Stimulated activated CD8-positive, alpha-beta memory T cell treated with anti-CD3 and anti-CD28 coated beads, Interleukin-4, amount 100 ng/mL, for 1 hour (primary cell): ENCODE measurements at places on chromosomes 1 and 21.

DNA sequence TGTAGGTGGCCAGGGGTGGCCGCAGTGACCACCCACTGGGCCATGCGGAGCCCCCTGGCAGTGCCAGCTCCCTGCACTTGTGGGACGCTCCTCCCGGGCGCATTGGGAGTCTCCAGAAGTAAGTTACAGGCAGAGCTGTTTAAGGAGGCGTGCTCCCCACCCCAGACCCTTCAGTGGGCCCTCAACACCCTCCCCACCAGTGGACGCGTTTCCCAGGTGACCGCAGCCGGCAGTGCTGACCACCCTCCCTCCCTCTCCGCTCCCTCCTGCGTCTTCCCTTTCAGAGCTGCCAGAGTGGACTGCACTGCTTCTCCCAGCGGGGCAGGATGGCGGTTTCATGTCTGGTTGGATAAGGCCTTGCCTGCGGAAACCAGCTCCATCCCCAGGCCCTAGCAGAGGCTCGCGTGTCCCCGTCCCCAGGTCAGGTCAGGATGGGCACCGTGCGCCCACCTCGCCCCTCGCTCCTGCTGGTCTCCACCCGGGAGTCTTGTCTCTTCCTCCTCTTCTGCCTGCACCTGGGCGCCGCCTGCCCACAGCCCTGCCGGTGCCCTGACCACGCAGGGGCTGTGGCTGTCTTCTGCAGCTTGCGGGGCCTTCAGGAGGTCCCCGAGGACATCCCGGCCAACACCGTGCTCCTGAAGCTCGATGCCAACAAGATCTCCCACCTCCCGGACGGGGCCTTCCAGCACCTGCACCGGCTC is 1.1 kb downstream of the LRRC3 start:
- DNase-seq, result no peak

DNA sequence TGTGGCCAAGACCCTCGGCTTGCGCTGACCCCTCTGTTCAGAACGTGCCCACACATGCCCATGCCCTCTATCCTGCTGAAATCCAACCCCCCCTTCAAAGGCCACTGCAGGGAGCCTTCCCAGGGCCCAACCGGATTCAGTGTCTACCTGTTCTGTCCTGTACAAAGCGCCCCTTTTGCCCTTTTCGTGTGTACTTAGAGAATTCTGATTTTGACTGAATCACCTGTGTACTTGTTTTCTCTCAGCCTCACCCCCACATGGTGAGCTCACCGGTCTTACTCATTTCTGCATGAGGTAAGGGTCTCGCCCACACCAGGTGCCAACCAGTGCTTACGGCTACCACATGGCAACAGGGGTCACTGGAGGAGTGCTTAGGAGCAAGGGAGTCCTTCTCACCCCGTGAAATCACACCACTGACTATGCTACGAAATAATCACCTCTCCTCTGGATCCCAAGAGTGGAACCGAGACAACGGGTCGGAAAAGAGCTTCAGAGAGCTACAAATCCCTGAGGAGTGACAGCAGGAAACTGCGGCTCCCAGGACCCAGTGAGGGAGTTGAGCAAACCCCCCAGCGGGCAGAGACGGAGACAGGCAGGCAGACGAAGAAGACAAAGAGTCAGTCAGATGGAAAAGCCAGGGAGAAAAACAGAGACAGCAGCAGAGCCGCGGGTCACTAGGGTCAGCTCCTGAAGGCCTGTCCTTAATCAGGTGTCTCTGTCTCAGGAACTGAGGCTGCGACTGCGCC is 2.1 kb upstream of the S100A2 start:
- no peak for DNase-seq

GRCh38 chr1:229430761-229431283 is 3.1 kb downstream of the ACTA1 start:
- no peak for DNase-seq

DNA sequence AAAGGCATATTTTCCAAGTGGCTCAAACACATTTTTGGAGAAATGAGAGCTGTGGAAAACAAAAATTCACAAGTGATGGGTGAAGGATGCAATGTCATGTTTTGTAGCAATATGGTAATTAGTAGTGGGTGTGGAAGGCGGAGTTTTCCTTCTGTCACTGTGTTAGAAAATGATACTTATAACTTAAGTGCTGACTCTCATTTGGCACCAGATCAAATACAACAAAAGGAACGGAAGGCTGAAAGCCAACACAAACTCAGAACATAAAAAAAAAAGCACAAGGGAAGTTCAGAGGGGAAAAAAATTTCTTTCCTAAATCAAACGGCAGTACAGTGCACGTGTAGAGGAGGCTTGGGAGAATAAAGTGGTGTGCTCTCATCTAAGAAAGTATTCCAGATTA is at the start of gene TNFSF18:
Gene TNFSF18 (minus strand): TSS at position 77 of the 400 bp plus-strand sequence. CDS start 45 bp downstream, at position 32.
- no peak for DNase-seq

- no peak for DNase-seq
Measured at GRCh38 chr21:42733037-42733627, 79.7 kb downstream of the PDE9A start.

GRCh38 chr1:205676002-205676401 is 4.3 kb downstream of the SLC45A3 start:
- DNase-seq, result no peak

DNA sequence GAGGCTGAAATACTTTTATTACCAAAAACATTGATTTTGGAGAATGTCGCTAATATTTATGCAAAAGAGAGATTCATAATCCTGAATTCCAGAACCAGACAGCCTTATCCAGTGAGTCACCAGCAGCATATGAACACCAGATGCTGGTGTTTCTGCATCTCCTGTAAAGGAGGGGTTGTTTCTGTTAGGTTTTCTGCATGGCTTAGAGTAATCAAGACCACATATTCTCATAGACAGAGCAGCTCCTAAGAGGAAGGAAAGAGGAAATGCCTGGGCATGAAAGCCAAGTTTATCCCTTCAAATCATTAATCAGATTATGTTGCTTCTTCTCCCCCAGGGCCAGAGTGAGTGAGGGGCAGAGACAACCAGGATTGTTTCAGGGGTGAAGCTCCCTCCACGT is 86.2 kb downstream of the NGF start:
- no peak for DNase-seq

DNA sequence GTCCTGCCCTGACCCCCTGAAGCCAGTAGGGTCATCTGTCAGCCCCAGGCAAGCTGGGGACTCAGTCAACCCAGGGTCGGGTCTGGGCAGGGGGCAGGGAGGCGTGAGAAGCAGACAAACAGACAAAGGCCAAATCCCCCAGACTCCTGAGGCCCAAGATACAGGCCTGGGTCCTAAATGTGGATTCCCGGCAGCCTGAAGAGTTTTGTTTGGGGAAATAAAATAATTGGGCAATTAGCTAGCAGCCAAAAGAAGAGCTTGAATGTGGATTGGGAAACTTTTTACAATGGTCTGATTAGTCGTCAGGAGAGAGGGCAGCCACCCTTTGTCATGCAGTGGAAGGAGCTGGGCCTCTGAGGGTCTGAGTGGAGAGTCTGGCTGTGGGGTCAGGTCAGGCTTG is 4.5 kb upstream of the LEFTY2 start:
- no peak for DNase-seq

- DNase-seq, result no peak
Measured at GRCh38 chr1:203335503-203335902, 15.4 kb downstream of the FMOD start.

GRCh38 chr1:203629507-203630082 is 3.0 kb downstream of the ATP2B4 start:
- DNase-seq, result no peak

- no peak for DNase-seq
Measured at GRCh38 chr1:212413902-212414327, 771 bp downstream of the PACC1 start.

DNA sequence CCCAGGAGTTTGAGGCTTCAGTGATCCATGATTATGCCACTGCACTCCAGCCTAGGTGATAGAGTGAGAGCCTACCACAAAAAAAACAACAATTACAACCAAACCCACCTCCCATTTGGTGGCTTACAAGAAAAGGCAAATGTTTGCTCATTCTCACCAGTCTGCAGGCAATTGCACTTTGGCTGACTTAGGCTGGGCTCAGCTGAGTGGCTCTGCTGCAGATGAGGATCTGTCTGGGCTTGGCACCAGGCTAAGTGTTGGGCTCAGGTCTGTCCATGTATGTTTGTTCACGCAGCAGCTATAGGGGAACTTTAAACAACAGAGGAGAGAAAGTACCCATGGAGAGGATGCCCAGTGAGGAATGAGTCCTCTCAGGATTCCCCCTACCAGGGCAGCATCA is 28.0 kb upstream of the COA6 start:
- DNase-seq, result no peak

DNA sequence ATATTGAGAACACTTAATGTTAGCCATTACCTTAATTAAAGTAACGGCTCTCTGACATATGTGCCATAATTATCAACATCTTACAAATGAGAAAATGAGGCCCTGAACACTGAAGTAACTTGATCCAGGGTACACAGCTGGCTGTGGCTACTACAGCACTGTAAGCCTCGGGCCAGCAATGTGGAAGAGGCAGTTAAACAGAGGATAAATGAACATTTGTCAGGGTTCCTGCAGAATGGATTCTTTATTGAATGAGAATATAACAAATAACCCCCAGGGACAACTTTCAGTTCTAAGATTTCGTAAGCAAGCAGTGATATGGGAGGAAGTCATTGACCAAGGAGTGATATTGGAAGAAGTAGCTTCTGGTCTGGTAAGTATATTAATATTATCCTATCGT is 70.5 kb upstream of the SCYL3 start:
- no peak for DNase-seq

DNA sequence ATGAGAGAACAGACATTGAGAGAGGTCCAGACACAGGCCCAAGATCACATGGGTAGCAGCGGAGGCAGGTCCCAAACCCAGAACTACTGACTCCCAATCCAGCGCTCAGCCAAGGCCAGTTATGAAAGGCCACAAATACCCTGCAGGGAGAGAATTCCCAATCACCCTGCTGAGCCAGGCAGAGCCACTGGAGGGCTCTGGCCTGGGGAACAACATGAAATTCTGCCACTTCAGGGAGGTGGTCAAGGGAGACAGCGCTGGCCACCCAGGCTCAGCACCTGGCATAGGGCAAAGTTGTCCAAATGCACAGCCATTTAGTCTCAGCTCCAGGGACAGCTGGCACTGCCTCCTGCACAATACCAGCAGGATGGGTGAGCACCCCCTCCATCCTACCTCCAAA is 27.5 kb downstream of the SLC9A1 start:
- DNase-seq, result no peak

DNA sequence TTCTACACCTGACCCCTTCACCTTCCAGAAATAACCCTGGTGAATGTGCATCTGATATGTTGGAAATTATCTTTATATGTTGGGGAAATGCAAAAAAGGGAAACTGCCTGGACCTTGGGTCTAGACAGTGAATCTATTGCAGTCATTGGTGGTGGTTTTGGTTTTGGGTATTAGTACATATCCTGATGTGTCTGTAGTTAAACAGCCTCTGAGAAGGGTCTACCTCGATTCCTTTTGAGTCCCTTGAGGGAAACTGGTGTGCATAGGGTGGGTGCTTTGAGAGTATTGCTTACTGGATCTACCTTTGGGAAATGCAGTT is 127.3 kb upstream of the KIAA0040 start:
- DNase-seq, result no peak

GRCh38 chr1:238331557-238331956 is 440.8 kb upstream of the ZP4 start:
- DNase-seq, result no peak

DNA sequence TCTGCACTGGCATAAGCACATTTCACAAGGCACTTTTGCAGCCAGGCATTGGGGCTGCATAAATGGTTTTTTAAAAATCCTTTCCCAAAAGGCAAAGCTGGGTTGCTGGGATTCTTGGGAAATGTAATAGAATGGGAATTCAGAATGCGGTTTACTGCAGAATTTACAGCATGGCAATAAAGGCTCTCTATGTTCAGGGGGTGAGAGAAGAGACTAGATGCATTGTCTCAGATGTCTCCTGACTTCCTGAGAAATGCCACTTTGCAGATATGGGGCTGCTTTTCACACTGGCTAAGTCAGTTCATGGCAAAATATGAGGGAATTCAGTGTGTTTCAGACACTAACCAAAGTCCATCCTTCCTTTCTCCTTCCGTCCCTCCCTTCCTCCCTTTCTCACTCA is 13.5 kb downstream of the FCGR2B start:
- DNase-seq, result no peak

- DNase-seq, result no peak
Measured at GRCh38 chr1:24413350-24414163, at the start of gene STPG1. TSS of gene STPG1 (minus strand) at chr1:24413782. CDS start at chr1:24401388, 12,394 bp downstream.

- no peak for DNase-seq
Measured at GRCh38 chr21:45097827-45098387, 23.5 kb downstream of the ADARB1 start.

GRCh38 chr1:184987696-184988095 is 13.4 kb upstream of the NIBAN1 start:
- DNase-seq, result no peak

DNA sequence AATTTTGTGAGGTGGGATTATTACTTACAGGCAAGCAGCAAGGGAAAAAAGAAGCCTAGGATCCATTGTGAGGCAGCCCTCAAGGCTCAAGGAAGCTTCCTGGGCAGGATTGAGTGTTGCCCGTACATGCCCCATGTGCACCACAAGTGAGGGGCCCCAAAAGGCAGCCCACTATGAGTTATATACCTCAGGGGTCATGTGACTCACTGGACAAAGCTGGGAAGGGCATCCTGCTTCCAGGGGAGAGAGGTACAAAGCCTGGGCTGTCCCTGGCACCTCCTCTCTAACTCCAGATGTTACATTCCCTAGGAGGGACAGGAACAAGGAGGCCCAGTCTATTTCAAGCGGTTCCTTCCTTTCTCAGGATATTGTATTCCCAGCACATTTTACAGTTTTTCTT is 34.0 kb upstream of the CD1D start:
- no peak for DNase-seq

GRCh38 chr1:56496821-56497772 is 82.3 kb downstream of the PLPP3 start:
- no peak for DNase-seq

DNA sequence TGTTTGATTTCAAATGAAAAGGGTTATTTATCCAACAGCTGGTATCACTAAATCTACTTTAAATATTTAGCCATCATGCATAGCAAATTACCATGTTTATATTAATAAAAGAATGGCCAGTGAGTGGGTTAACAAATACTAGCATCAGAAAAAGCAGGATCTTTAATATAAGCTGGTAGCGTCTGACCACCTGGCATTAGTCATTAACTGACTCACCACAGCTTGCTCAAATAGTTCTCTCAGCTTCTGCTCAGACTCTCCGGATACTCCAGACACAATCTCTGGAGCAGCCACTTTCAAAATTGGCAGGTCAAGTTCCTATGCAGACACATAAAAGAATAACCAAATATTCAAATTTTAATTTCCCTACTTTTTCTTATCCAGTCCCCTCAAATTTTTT is 29.6 kb downstream of the NVL start:
- DNase-seq, result no peak
